ENCODE measurements at places on chromosomes 7 and 10. TPM values are rescaled to one million over a fixed set of nuclear protein-coding genes. Genes with fewer than 3 reads are reported as not detected.

ABCB1 gene
- total RNA-seq, result 3.0 TPM

CHRM2 gene
- not detected for total RNA-seq

ADRB1 gene
- total RNA-seq, result not detected

SLC39A12 gene
- total RNA-seq, result under 0.01 TPM

PDCD11 gene
- 52.7 TPM for total RNA-seq

SPDYE1 gene
- total RNA-seq, result not detected

NUPR2 gene
- total RNA-seq, result not detected

DEPP1 gene
- total RNA-seq, result 237 TPM

GBX1 gene
- not detected for total RNA-seq

SKIDA1 gene
- 0.36 TPM for total RNA-seq

CPA4 gene
- 0.27 TPM for total RNA-seq

GARIN1A gene
- total RNA-seq, result 0.28 TPM

IMPDH1 gene
- total RNA-seq, result 74.5 TPM

TMEM176A gene
- total RNA-seq, result not detected

TYW1 gene
- total RNA-seq, result 17.7 TPM

RPEL1 gene
- not detected for total RNA-seq

TRIM74 gene
- not detected for total RNA-seq

PSD gene
- 0.28 TPM for total RNA-seq

LRRC4 gene
- 1.3 TPM for total RNA-seq

NYAP1 gene
- 2.2 TPM for total RNA-seq

VSIR gene
- total RNA-seq, result 8.3 TPM

PIK3CG gene
- total RNA-seq, result 7.2 TPM

SEMA4G gene
- total RNA-seq, result 0.94 TPM

ANLN gene
- total RNA-seq, result 64.2 TPM

CYP3A5 gene
- total RNA-seq, result not detected

MSMB gene
- total RNA-seq, result 0.27 TPM

CALU gene
- total RNA-seq, result 516 TPM
